HFF-Myc (cell line): ENCODE measurements at places on chromosomes 4 and X.
A peak's percentile ranks its signal among the peaks of the same experiment; 100 is the strongest.

- DNase-seq = no peak
These were observed 48.2 kb upstream of the PPP2R3B start for GRCh38 chrX:434946-435345.

- no peak for DNase-seq
These were observed 22.9 kb downstream of the APLN start for GRCh38 chrX:129631849-129632248.

DNA sequence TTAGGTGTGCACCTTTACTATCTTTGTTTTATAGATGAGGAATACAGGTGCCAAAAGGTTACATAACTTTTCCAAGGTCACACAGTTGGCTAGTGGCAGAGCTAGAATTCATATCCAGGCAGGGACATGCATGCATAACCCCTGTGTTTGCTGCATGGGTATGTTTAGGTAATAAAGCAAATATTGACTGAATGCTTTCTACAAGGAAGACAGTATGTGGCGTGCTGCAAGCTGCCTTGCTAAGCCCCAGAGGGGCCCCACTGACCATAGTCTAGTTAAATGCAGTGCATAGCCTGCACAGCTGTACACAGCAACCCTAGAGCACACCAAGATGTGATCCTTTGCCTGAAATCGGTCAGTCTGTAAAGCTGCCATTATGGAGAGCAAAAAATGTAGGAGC is 320.5 kb upstream of the IGFBP7 start:
- DNase-seq = no peak

DNA sequence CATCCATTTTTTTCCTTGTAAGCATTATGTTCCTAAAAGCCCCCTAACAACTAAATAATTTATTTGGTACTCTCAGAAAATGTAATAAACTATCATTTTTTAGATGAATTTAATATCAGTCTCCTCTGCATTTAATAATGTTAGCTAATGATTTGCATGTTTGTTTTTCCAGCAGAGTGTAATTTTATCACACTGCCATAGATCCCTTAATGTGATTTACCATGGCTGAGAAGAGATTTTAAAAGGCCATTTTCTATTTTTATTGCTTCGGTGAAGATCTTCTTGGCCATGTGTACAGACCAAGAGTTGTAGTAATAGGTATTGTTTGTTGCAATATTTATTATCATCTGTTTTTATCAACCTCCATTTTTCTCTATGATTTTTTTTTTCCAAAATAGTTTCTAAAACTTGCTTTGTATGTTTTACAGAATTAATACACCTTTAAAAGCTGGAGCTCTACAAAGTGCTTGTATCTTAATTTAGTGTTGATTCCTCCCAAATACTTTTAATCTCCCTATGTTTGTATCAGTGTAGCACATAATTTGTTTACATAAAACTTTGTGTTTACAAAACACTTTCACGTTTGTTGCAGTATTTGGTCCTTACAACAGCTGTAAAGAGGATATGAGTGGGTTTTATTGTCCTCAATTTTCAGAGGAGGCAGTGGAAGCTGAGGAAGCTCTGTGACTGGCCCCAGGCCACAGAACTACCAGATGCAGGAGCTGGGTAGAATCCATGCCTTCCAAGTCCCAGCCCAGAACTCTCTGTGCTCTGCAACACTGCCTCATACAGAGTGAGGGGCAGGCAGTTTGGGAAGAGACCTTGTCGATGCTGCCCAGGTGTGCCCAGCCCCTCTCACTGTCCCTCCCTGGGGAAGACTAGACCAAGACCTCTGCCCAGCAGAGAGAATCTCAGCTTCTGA is 58.1 kb downstream of the FAM114A1 start:
- no peak for DNase-seq

DNA sequence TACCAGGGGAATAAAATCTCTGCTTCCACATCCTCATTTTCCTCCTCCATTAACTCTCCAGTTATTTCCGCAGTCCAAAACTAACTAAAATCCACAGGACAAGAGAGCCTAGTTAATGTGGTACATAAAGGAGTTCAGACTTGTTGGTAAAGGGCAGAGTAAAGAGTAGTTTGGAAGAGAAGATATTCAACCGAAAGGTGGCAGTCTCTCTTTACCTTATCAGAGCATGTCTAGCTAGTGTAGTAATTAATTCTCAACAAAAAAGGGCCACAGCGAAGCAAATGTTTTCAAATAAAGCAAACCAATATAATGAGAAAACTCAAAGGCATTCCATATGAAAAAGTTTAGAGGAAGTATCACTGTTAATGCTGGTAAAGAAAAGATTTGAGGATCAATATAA is 286.5 kb downstream of the GLUD2 start:
- no peak for DNase-seq

GRCh38 chr4:102868153-102868780 is 525 bp upstream of the CISD2 start:
- no peak for DNase-seq

GRCh38 chr4:145539671-145540070 is 58.0 kb downstream of the SMAD1 start:
- no peak for DNase-seq

- no peak for DNase-seq
These were observed 21.6 kb downstream of the ARAP2 start for GRCh38 chr4:36222702-36223101.

DNA sequence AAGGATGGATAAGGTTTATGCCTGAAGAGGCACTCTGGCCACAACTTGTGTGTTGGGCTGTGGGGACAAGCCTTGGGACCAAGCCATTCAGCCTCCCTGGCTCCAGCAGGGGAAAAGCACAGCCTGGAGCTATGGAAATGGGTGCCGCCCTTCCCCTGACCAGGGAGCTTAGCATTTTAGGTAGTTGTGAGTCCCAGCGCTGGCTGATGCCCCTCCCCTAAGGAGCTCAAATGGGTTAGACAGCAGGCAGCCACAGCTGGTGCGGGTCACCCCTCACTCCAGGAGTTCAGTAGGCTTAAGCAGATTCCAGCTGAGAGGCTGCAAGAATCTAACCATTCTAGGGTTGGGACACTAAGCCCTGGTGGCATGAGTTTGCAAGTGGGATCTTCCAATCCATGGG is 172.9 kb downstream of the KCNIP4 start:
- DNase-seq = no peak

DNA sequence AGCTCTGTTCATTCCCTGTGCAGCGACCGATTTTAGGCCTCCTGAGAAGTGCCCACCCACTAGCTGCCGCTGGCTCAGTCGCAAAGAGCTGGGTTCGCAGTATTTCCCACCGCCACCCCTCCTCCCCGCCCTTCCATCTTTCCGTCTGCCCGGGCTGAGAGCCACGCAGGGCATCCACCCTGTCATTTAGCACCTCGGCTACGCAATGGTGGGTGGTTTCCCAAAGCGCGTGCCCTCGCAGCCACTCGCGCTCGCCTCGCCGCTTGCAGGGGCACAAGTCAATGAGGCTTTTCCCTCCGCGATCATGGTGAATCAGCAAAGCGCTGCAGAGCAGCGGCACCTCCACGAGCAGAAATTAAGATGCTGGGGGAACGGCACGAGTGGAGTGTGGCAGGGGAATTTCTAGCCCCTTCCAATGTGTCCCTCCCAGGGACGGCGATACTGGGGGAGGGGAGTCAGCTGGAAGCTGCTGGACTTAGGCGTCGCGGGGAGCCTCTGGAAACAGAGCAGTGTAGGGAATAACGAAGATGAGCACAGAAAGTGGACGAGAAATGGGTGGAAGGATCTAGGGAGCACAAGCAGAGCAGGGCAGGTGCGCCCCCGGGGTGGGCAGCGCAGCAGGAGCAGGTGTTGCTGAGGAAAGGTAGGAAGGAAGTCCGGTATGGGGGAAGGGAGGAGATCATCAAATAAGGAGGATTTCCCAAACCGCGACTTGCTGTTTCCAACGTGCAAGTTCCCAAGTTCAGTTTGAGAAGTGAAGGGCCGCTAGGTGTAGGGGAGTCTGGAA is 2.4 kb upstream of the PTCHD1 start:
- DNase-seq = no peak

- DNase-seq = no peak
These were observed 289.3 kb upstream of the PABPC4L start for GRCh38 chr4:134490863-134491262.

DNA sequence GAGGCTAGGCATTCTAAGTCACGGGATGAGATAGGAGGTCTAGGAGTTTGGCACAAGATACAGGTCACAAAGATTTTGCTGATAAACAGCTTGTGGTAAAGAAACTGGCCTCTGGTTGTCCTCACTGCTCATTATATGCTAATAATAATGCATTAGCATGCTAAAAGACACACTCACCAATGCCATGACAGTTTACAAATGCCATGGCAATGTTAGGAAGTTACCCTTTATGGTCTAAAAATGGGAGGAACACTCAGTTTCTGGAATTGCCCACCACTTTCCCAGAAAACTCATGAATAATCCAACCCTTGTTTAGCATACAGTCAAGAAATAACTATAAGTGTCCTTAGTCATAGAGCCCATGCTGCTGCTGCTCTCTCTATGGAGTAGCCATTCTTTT is 286.9 kb downstream of the ZNF674 start:
- DNase-seq = no peak

- DNase-seq = no peak
These were observed 190.6 kb downstream of the GC start for GRCh38 chr4:71593311-71593710.

- DNase-seq = no peak
These were observed 146.9 kb upstream of the FMR1 start for GRCh38 chrX:147764868-147765267.

DNA sequence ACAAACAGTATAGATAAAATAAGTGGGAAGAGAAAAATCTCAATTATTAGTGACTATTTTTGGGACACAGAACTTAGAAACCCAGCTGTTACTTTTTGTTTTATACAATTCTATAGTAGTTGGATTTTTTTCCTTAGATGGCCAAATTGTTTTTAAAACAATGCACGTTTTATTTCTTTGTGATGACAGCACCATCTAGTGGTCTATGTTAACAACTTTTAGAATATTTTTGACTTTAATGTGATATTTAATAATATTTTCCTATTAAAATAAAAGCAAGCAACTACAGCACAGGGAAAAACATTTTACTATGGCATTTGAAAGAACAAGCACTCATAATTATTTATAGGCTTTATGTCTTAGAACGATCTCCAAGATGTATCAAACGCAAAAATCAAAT is 5.6 kb upstream of the SMIM31 start:
- DNase-seq = no peak

GRCh38 chr4:74230902-74231499 is 73.1 kb downstream of the MTHFD2L start:
- peak; percentile 5 for DNase-seq

- no peak for DNase-seq
These were observed 40.5 kb upstream of the PSAPL1 start for GRCh38 chr4:7475207-7475606.

DNA sequence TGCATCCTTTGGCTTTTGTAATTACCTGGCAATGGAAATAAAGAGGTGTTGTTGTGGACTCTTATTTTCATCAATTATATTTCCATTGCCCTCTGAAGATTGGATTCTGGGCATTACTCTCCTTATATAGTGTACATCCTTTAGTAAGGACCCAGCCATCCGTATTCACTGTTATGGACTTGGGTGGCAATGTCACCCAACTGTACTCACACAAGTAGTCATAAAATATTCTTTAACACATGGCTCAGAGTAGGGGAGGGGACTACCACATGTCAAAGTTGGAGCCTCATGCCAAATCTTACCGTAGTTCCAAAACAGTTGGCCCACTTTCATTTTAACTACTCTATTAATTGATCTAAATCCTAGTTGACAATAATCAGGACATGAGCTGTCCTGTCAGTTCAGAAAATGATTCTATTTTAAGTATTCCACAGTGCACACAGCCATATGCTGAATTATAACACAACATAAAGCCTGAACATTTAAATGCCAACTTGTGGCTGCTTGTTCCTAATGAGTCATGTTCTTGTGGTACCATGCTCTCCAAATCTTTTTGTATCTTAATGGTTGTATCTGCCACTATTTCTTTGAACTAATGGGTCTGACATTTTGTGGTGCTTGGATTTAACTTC is 4.9 kb downstream of the FRAS1 start:
- DNase-seq = no peak

- DNase-seq = no peak
These were observed 218.3 kb upstream of the HAND2 start for GRCh38 chr4:173748353-173748752.

GRCh38 chr4:76386566-76387305 is 34.2 kb downstream of the CCDC158 start:
- DNase-seq = no peak

GRCh38 chrX:150503898-150504219 is 64.6 kb upstream of the MTM1 start:
- DNase-seq = no peak

- DNase-seq = peak; percentile 70
These were observed 43.3 kb upstream of the PDGFC start for GRCh38 chr4:157014621-157015591.

DNA sequence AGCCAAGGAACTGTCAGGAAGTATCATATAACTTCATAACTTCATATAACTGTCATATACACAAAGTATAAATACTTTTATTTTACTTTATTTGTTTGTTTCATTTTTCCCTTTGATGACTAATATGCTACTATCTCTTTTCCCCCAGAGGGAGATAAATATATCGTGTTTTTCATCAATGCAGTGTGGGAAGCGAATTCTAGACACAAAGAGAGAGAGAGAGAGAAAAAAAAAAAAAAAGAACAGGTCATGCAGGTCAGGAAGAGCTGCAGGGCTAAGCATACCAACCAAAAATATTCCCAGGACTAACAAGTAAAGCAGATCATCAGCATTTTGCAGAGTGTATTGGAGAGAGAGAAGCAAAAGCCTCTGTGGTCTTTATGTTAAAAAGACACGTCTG is 1849.2 kb downstream of the STIM2 start:
- no peak for DNase-seq

GRCh38 chr4:6768539-6768905 is 14.0 kb upstream of the KIAA0232 start:
- no peak for DNase-seq

DNA sequence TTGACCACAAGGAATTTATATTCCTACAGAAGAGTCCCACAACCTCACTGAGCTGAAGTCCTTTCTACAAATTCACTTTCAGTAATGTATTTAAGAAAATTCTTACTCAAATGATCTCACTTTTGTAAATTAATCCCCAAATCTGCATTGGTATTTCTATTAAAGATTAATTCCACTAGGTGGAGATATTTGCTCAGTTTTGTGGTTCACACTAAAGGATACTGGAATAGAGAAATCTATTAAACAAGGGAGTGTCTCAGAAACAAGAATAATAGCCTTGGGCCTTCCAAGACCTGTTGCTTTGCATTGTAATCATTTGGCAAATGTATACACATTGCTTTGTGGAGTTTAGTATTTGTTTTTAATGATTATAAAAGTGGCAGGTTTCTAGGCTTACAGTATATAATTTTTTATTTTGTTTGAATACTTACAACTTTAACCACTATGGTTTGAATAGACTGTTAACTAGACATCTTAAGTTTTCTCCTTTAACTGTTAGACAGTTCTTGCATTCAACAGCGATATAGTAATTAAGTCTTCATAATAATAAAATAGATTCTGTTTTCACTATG is 25.9 kb downstream of the CFAP299 start:
- no peak for DNase-seq
